ENCODE measurements at places on chromosomes 2 and 18.
A peak's percentile ranks its signal among the peaks of the same experiment; 100 is the strongest.

DNA sequence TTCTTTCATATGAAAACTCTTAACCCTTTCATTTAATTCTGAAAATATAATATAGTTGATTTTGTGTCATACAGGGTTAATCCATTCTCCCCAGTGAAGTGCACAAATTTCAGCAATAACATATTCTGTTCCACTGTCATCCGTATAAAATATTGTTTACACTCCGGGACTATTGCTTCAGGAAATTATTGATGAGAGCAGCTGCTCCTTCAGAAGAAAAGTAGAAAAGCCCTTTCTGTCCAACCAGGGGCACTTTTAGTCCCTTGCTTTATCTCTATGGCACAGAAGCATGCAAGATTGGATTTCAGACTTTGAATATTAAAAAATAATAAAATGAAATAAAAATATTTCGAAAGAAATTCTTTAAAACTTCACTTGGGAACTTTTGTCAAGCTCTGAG, 535.7 kb upstream of the SLC39A10 start:
- DNase-seq = no peak

- no peak for DNase-seq
These were observed 161.4 kb downstream of the PXDN start for GRCh38 chr2:1582891-1583341.

GRCh38 chr2:233047206-233047605, 12.9 kb upstream of the INPP5D start:
- DNase-seq = no peak

DNA sequence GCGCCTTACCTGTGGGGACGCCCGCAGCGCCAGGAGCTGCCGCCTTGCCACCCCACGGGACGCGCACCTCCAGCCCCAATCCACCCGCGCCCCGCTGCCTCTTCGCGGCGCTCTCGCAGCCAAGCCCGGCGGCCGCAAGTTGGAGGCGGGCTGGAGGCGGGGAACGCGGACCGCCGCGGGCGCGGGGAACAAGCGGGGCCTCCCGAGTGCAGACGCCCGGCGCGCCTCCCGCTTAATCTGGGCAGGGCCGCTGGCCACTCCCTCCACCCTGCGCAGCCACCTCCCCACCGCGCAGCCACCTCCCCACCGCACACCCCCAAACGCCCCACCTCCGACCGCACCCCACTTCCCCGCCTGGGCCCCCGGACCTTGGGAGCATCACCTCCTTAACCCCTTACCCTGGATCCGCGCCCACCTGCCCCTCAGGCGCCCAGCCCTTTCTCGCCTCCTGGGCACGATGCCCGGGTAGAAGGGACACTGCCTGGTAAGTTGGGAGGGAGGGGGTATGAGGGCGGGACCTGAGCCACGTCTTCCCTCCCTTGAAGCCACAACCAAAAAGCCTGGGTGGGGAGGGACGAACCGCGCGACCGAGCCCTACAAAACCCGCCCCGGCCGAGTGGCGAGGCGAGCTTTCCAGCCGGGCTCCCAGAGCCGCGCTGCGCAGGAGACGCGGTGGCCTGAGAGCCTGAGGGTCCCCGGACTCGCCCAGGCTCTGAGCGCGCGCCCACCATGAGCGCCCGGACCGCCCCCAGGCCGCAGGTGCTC, at the start of the genes COL4A3 and COL4A4:
Gene COL4A3, plus strand, starts transcription at position 627 of the 765 bp plus-strand sequence. Its CDS starts 103 bp downstream, at position 730.
Gene COL4A4, minus strand, starts transcription at position 208 of the 765 bp plus-strand sequence. CDS start 16,722 bp downstream, outside the sequence.
- no peak for DNase-seq

- DNase-seq = no peak
These were observed 151.4 kb downstream of the ACKR3 start for GRCh38 chr2:236720974-236721540.

GRCh38 chr2:44909831-44910230, 31.7 kb upstream of the SIX3 start:
- no peak for DNase-seq

- DNase-seq = no peak
These were observed 58.6 kb upstream of the VRK2 start for GRCh38 chr2:57987835-57988573.

GRCh38 chr2:43344868-43345373, 118.5 kb upstream of the ZFP36L2 start:
- no peak for DNase-seq

- no peak for DNase-seq
These were observed 435.8 kb upstream of the DDX18 start for GRCh38 chr2:117378653-117379052.

DNA sequence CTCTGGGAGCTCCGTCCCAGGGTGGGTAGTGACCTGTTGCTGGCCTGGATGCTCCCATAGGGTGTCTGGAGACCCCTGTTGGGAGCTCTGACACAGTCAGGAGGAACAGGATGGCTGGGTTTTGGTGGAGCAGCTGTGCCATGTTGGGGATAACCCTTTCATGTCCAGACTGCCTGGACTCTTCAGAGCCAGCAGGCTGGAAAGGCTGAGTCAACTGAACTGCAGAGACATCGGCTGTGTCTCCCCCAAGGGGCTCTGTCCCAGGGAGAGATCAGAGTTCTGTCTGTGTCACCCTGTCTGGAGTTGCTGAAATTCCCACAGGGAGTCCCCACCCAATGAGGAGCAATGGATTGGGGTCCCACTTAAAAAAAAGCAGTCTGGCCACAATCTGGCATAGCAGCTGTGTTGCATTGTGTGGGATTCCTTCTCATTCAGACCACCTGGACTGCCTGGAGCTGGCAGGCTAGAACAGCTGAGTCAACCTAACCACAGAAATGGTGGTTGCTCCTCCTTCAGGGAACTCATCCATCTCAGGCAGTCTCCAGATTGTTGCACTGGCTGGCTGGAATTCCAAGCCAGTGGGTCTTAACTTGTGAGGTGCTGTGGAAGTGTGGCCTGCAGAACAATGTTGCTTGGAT, 37.2 kb downstream of the AGPS start:
- no peak for DNase-seq

- DNase-seq = no peak
These were observed 171.9 kb upstream of the FHL2 start for GRCh38 chr2:105570757-105571156.

- peak; percentile 46 for DNase-seq
These were observed 87.0 kb downstream of the EPB41L3 start for GRCh38 chr18:5456577-5457461.

DNA sequence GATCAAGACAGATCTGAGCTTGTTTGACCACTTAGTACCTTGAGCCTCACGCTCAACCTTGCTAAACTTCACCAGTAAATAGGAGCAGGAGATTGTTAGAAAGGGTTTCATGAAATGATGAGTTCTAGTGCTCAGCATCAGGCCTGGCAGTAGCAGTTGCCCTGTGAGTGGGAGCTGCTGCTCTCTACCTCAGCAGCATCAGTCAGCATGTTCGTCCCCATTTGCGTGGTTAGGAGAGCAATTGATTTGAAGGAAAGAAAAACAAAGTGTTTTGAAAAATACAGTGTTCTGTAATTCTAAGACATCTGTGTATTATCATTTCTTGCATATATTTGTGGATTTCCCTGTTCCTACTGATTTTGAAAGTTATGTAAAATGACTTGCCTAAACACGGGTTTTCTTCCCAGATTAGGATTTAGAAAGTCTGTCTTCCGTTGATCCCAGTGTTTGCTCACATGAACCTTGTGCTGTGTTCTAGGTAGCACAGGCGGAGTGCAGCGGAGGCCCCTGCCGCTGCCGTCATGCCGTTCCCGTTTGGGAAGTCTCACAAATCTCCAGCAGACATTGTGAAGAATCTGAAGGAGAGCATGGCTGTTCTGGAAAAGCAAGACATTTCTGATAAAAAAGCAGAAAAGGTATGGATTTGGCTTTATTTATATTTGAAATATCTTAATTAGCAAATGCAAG, 47.0 kb downstream of the CAB39 start:
- DNase-seq = no peak

- DNase-seq = no peak
These were observed 196.9 kb downstream of the TNS1 start for GRCh38 chr2:217805668-217806481.
